ENCODE measurements at places on chromosomes 7 and 10.

- DNase-seq = no peak
Measured at GRCh38 chr7:193481-194251, 1.3 kb downstream of the FAM20C start.

DNA sequence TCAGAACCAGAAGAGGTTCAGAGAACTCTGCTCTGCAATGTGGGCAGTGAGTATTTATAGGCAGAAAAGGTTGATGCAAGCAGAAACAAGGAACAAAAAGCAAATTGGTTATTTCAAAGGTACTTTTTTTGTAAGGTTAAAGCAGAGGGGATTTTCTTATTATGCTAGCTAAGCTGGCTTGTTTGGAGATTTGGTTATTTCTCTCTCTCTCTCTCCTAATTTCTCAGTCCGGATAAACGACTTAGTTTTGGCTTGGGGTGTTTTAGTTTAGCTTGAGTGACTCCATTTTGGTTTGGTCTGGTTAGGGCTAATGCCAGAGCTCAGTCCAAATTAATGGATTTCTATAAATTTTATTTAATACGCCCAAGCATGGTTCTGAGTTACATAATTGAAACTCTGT, 566.8 kb downstream of the SH2D4B start:
- DNase-seq = no peak

- DNase-seq = no peak
Measured at GRCh38 chr7:7254319-7254718, 72.0 kb downstream of the C1GALT1 start.

DNA sequence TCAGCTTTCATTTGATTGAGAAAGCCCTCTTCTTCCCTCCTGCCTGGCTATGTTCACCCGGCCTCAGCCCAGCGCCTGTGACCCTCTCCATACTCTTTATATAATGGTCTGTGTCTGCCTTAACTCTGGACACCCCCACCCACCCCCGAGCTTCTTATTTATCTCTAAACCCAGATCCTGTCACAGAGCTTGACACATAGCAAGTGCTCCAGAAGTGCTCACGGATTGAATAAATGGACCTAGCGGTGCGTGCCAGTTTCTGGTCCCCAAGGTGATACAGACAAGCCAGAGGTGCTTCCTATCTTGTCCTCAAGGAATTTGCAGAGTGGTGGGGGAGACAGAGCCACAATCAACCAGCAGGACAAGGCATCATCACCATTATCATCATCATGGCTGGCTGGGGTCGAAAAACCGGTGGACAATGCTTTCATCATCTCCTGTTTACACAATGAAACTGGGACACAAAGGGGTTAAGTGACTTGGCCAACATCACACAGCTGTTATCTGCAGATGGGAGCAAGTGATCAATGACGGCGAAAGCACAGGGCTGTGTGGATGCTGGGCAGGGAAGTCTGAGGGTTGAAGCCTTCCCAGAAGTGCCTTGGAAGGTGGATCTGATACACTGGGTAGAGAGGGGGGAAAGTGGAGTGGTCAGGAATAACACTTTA, 2.2 kb upstream of the LOXL4 start:
- DNase-seq = no peak

GRCh38 chr7:151740081-151740851, 136.6 kb downstream of the PRKAG2 start:
- DNase-seq = no peak

DNA sequence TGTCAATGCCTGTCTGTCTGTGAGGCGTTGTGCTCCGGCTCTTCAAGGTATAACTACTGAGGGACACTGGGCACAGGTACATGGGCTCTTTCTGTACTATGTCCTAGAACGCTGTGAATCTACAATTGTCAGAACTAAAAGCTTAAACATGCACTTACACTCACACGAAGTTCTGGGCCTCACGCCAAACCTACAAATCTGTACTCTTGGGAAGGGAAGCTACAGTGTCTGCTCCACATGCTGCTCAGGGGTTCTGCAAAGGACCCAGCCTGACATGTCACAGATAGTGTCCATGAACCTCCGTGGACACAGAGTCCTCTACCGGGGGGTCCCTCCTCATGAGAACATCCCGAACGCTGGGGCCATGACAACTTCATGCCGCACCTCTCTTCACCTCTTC, 268.7 kb downstream of the WDR37 start:
- DNase-seq = no peak

- no peak for DNase-seq
Measured at GRCh38 chr10:127943336-127943910, 36.5 kb downstream of the PTPRE start.

- DNase-seq = no peak
Measured at GRCh38 chr7:13687500-13687899, 302.0 kb downstream of the ETV1 start.

DNA sequence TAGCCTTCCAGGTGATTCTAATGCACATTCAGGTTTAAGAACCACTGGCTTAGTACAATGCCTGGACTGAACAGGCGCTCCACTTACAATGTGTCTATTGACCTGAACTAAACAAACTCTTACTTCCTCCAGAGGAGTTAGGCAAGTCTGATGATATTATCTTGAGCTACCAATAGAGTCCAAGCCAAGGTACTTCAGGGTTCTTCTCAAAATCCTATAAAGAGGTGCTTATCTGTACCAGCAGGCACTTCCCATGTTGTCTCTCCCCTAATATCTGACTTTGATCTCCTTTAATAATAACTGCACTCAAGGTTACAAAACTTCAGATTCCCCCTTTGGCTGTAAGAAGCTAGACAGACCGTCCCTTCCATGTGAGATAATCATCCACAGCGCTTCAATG, 157.0 kb upstream of the SVIL start:
- DNase-seq = no peak

GRCh38 chr7:2317556-2318293, 3.5 kb upstream of the SNX8 start:
- no peak for DNase-seq

- no peak for DNase-seq
Measured at GRCh38 chr10:18438361-18439126, 212.8 kb downstream of the NSUN6 start.

Data from breast epithelium (tissue), 4 donors.